ENCODE measurements at places on chromosomes 11 and 22. TPM values are rescaled to one million over a fixed set of nuclear protein-coding genes. Genes with fewer than 3 reads are reported as not detected.

DNA sequence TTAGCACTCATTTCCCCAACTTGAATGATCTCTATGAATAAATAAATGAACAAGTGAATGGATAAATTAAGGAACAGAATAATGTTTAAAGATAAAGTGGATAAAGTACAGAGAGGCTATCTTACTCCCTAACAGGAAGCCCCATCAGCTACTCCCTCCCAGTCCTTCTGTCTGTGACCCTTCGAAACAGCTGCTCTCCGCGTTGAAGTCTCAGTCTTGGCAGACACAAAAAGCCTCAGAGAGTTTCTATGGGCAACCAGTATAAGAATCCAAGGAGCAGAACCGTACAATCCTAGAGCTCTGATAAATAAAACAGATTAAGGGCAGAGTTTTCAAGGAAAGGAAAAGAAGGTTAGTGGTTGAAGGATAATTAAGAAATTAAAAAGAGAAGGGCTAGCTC lies 35.0 kb downstream of the GUCY1A2 start:
- H3K27me3 ChIP-seq = no peaks in the 10 kb centered on the region
- no peaks in the 10 kb centered on the region for H3K4me1 ChIP-seq
- no peaks in the 10 kb centered on the region for H3K36me3 ChIP-seq
- no peak overlapping the region for H3K27ac ChIP-seq
- no peak for DNase-seq

DNA sequence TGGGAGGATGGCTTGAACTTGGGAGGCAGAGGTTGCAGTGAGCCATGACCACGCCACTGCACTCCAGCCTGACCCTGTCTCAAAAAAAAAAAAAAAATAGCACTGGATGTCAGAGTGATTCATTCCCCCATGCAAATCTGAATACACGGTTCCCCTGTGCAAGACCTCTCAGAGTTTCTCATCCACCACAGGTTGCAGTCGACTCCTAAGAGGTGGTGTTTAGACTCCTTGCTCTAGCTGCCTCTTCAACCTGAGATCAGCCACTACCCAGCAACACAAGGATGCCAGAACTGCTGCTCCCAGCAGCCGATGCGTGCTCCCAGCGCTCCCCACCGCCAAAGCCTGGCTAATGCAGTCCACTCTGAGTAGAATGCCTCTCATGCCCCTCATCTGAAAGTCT lies 97.5 kb downstream of the PARVA start:
- no peak overlapping the region for H3K4me3 ChIP-seq
- H3K27ac ChIP-seq = no peak overlapping the region
- no peaks in the 10 kb centered on the region for H3K4me1 ChIP-seq
- no peak for DNase-seq

DNA sequence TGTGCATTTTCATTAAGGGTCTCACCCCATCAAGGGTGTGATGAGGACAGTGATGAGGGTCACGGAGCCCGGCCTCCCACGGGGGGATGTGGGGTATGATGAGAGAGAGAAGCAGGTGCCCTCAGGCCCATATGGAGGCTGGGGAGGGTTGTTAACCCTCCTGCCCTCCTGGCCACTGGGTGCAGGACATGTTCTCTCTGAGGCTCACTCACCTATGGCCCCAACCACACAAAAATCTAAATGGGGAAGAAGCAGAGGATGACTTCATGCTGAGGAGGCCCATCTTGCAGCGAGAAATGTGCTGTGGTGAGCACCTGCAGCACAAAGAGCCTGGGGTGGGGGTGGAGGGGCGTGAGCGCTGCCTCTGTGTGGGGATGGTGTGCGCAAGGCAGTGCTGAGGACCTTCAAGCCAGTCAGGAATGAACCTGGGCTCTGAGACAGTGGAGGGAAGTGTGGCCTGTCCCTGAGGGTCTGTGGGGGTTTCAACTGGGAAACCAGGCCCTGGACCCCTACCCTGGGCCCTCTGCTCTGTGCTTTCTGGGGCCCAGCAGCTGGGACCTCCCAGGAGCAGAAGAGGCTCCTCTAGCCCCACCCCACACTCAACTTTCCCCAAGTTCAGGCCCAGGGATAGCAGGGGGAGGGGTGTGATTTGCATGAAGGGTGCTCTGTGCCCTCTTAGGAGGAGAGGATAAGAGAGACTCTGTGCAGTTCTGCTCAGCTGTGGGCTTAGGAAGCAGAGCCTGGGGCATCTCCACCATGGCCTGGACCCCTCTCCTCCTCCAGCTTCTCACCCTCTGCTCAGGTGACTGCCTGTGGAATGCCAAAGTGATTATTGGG lies 43.0 kb upstream of the TOP3B start:
- DNase-seq = no peak
- no peaks in the 10 kb centered on the region for H3K4me1 ChIP-seq
- H3K36me3 ChIP-seq = no peaks in the 10 kb centered on the region
- H3K4me3 ChIP-seq = no peak overlapping the region
- no peak overlapping the region for H3K27ac ChIP-seq

DNA sequence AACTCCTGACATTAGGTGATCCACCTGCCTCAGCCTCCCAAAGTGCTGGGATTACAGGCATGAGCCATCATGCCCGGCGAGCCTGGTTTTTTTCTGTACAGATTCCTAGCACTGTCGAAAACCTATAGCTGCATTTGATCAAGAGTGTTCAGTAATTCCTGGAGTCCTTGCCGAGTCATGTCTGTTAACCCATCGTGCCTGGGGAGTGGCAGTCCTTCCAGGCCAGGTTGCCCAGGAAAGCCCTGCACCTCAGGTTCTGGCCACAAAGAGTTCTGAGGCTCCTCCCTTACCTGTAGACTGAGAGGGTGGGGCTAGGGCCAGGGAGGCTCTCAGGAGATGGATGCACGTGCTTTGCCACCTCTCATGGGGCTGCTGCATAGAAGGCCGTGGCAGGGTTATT lies 17.0 kb downstream of the YDJC start:
- H3K36me3 ChIP-seq = peaks cover 49% of the 10 kb centered on the region
- no peak overlapping the region for H3K4me3 ChIP-seq
- no peak for DNase-seq
- H3K27me3 ChIP-seq = no peaks in the 10 kb centered on the region
- no peak overlapping the region for H3K27ac ChIP-seq

Gene PAFAH1B2
- total RNA-seq = 43.3 TPM

DNA sequence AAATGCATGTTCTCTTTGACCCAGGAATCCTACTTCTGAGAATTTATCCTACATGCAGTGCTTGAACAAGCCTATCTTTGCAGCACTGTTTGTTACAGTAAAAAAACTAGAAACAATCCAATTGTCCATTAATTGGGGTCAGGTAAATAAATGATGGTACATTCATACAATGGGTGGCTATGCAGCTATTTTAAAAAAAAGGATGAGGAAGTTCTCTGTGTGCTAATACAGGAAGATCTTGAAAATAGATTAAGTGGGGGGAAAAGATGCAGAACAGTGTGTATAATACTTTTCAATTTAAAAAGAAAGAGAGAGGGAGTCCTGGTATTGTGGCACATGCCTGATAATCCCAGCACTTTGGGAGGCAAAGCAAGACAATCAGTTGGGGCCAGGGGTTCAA lies 9.5 kb upstream of the CREB3L1 start:
- H3K36me3 ChIP-seq = no peaks in the 10 kb centered on the region
- no peak overlapping the region for H3K4me3 ChIP-seq
- H3K27ac ChIP-seq = no peak overlapping the region
- H3K27me3 ChIP-seq = peaks cover 2% of the 10 kb centered on the region
- DNase-seq = no peak

GRCh38 chr11:40230821-40231220 lies 1228.6 kb downstream of the LRRC4C start:
- no peaks in the 10 kb centered on the region for H3K36me3 ChIP-seq
- DNase-seq = no peak
- H3K27me3 ChIP-seq = no peaks in the 10 kb centered on the region
- no peaks in the 10 kb centered on the region for H3K4me1 ChIP-seq
- no peak overlapping the region for H3K4me3 ChIP-seq
- H3K27ac ChIP-seq = no peak overlapping the region

DNA sequence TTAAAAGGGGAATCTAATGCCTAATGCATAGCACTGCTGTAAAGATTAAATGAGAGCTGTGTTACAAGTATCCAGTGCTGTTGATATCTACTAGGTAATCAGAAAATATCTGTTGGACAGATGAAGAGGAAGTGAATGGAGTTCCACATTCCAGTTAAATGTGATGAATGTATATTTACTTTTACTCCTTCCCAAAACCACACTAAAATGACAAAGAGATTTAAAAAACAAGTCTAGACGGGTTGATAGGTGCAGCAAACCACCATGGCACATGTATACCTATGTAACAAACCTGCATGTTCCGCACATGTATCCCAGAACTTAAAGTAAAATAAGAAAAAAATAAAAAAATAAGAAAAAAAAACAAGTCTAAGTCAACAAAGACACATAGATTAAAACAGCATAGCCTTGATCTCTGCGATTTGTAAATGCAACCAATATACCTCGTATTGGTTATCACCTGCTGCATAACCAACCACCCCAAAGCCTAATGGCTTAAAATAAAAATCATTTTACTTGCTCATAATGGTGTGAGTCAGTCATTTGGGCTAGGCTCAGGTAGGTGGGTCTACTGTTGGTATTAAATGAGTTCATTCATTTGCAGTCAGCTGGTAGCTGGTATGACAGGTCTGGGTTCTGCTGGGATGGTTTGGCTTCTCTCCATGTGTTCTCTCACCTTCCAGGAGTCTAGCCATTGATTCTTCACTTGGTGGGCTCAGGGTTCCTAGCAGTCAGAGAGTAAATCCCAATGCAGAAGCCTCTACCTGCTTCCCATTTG lies 39.7 kb upstream of the SLC6A5 start:
- no peak overlapping the region for H3K27ac ChIP-seq
- H3K36me3 ChIP-seq = no peaks in the 10 kb centered on the region
- no peak for DNase-seq
- H3K4me3 ChIP-seq = no peak overlapping the region

Gene PRG3
- total RNA-seq = not detected

Gene POTEH
- not detected for total RNA-seq

Gene GGT1
- 23.4 TPM for total RNA-seq

DNA sequence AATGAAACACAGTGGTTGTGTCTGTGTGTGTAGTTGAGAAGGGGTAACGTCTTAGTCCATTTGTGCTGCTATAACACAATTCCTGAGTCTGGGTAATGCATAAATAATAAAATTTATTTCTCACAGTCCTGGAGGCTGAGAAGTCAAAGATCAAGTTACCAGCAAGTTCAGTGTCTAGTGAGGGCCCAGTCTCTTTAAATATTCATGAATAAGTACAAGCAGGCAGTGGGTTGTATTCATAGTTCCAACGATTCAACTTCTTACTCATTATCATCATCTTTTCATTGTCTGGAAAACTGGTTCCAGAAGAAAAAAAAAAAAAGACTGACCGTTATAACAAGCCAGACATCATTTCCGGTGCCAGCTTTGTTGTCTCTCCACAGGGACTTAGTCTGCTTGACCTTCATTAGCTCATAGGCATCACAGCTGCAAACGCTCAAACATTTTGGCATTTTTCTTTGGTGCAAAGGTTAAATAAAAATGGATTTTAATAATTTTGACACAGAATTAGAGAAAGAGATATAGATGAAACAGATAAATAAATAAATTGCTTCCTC lies 1297.5 kb downstream of the LRRC4C start:
- no peak overlapping the region for H3K4me3 ChIP-seq
- H3K36me3 ChIP-seq = no peaks in the 10 kb centered on the region
- DNase-seq = no peak

Gene KMT2A
- total RNA-seq = 179 TPM

Data from CD4-positive, CD25-positive, alpha-beta regulatory T cell (primary cell).